ENCODE measurements at places on chromosomes 3 and 15.
A peak's percentile ranks its signal among the peaks of the same experiment; 100 is the strongest.

- no peak for DNase-seq
Measured at GRCh38 chr15:85646538-85647091, 148.1 kb downstream of the KLHL25 start.

- no peak for DNase-seq
Measured at GRCh38 chr15:100959066-100960050, 40.2 kb downstream of the LRRK1 start.

DNA sequence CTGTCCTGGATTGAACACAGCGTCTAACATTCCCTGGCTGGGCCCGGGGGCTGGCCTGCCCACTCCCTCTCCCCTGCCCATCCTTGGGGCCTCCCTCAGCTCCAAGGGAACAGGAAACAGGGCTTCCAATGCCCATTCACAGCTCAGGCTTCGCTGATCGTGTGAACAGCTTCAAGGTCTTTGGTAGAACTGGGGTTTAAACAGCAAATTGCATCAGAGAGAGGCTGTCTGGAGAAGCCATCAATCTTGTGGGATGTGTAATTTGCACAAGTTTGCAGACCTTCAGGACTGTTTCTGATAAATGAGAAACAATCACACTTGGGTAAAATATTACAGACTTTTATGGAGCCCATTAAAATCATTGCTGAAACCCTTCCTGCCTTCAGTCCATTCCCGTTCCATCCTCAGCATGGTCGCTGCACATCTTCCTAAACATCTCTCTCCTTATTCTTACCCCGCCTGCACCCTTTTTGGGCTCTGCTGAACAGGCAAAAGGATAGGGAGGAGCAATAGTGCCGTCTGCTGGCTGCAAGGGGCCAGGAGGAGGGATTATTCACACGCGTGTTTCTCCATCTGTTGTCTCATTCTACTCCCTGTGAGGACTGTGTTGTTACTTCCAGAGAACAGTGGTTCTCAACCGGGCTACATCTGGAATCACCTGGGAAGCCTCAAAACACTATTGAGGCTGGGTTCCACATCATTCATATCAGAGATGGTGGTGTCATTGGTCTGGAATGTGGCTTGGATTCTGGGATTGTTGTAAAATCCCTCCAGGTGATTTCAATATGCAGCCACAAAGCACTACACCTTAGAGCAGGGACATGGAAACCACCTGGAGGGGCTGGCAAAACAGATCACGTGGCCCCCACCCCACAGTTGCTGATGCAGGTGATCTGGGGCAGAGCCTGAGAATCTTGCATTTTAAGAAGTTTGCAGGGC is 116.3 kb downstream of the CLSTN2 start:
- no peak for DNase-seq

DNA sequence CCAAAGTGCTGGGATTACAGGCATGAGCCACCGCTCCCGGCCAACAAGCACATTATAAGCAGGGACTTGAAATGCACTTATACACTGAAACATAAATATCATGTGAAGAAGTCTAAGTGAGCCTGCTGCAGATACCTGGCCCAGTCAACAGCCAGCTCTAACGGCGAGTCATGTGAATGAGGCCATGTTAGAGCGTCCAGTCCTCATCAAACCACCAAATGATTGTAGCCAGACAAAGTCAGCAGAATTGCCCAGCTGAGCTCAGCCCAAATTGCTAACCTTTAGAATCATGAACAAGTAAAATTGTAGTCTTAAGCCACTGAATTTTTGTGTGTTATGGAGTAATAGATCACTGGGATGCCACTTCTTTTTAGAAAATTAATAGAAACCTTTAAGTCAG is 37.8 kb upstream of the UACA start:
- no peak for DNase-seq

DNA sequence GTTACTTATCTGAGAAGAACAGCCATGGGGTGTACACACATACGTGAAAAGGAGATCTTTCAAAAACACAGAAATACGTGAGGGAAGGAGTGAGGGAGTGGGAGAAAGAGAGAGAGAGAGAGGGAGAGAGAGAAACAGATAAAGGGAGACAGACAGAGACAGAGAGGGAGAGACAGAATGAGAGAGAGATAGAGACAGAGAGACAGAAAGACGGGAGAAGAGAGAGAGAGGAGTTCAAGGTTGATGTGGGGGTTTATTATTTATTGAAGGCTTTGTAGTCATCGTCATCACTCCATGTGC is 64.0 kb downstream of the CHST2 start:
- no peak for DNase-seq

- DNase-seq = no peak
Measured at GRCh38 chr3:117887901-117888300, 1146.7 kb downstream of the IGSF11 start.

GRCh38 chr3:56125358-56126005 is 342.8 kb downstream of the ERC2 start:
- no peak for DNase-seq

DNA sequence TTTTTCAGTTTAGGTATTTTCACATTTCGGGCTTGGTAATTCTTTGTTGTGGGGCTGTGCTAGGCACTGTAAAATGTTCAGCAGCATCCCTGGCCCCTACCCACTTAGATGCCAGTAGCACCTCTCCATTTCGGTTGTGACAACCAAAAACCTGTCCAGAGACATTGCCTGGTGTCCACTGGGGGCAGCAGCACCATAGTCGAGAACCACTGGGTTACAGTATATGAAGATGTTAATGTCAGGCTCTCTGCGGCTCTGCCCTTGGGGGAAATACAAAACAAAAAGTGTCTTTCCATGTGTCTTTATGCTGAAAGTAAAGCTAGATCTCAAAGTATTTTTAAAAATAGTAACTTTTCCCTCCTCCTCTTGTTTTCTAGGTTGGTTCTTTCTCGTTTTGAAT is 177.2 kb downstream of the ITPR1 start:
- no peak for DNase-seq

- DNase-seq = no peak
Measured at GRCh38 chr15:30038667-30039523, 43.9 kb upstream of the GOLGA8J start.

- DNase-seq = no peak
Measured at GRCh38 chr3:183954875-183955274, 62.8 kb downstream of the ABCC5 start.

DNA sequence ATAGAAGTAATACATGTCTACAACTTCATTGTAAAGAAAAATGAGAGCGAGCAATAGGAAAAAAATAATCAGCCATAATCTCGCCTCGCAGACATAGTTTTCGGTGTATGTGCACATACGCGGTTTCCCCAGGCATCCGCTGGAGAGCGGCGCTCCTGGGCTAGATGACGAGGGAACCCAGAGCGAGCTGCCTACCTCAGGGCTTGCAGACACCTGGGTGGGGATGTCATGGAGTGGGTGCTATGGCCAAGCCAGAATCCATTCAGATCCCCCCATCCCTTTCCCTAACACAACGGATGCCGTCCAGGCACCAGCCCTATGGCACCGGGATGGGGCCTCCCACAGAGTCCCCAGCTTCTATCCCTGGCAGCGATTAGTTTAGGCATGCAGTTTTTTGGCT is 4.5 kb upstream of the CFAP100 start:
- DNase-seq = no peak

DNA sequence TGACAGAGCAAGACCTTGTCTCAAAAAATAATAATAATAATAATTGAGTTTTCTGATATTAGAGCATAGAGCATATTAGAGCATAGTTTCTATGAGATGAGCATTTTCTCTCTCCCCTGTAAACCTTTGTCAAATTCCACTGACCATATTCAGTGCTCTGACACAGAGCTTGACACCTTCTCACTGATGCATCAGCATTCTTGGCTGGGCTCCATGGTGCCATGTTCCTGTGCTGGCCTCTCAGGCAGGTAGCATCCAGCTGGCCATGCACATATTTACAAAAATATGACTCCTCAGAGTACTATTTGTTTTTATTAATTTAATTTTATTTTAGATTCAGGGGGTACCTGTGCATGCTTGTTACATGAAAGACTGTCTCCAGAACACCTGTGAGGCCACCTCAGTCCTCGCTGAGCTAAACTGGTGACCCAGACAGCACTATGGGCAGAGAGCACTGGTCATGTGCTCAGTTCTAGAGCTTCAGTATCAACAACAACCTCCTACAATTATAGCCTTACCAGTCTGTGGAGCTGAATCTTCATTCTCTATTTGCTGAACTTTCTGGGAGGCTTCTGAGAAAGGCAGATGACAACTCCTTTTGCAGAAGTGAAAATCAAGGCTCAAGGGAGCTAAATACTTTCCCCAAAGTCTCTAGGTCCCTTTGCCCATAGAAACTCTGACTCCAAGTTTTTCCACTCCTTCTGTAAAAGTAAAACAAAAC is 21.6 kb upstream of the SLC28A2 start:
- DNase-seq = no peak

DNA sequence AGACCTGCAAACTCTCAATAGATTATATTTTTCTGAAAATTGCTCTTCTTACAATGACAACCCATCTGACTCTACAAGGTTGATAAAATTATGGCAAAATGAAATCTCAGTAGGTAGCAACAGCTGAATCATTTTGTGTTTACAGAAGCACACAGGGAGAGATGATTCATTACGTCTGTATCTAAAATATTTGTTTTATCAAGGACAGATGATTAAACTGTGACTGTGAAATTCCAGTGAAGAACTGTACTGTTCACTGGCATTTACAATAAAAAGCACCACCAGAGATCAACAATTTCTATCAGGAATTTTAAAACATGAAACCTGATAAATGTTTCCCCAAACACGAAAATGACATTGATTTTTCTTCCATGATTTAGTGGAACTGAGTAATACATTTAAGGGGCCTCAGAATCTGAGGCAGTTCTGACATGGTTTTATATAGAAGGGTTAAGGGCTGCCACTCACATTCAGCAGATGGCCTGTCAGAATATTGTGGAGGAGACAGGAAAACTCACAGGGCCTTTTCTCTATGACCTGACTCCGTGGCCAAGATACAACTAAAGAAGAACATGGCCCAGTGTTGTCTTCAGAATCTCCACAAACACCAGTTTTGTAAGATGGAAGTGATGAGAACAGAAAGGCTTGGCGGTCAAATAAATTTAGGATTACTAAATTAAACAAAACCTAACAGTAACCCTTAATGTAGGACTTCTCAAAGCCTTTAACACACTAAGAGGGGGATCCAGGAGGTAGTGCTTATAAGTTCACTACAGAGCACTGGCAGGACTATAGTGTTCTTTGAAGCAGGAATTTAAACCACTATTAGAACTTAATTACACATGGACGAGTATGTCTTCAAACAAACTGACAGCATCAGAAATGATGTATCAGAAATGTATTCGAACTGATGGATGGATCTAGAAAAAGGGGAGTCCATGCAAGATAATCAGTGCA is 25.9 kb downstream of the RAD18 start:
- no peak for DNase-seq

DNA sequence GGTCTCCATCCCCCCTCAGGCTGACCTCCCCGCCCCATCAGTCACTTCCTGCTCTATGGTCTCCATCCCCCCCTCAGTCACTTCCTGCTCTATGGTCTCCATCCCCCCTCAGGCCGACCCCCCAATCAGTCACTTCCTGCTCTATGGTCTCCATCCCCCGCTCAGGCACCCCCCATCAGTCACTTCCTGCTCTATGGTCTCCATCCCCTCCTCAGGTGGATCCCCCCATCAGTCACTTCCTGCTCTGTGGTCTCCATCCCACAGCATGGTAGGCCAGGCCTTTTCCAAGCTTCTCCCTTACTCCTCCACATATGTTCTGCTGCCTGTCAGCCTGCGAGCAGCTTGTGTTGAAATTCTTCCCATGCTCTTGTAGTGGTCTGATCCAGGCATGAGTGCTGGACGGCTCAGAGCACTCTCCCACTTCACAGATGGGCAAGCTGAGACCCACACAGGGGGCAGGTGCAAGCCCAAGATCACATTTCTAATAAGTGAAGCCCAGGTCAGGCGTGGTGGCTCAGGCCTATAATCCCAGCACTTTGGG is 36.8 kb downstream of the BDH1 start:
- DNase-seq = no peak

GRCh38 chr3:161915418-161915750 is 418.8 kb downstream of the OTOL1 start:
- DNase-seq = no peak

- no peak for DNase-seq
Measured at GRCh38 chr3:148889828-148890227, 24.7 kb downstream of the CPA3 start.

DNA sequence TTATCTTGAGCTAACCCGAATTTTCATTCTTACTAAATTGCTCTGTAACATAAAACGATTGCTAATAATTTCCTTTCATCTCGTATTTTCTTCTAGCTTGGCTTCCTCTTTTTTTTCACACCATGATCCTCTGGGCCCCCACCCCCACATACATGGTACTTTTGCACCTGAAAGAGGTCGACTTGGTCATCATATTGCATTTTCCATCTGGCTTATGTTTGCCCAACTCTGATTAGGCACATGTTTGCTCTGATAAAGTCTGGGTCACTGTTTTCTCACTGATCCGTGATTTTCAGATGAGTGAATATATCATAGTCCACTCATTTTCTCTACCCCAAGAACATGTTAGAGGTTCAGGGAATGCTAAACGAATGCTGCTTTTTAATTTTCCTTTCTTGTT is 49.5 kb downstream of the ARRDC4 start:
- no peak for DNase-seq

- no peak for DNase-seq
Measured at GRCh38 chr3:72617424-72618024, 230.7 kb downstream of the SHQ1 start.

GRCh38 chr3:150238995-150239619 is 169.0 kb upstream of the TSC22D2 start:
- DNase-seq = peak; percentile 91
